ENCODE measurements at places on chromosomes 7 and 10. TPM values are rescaled to one million over a fixed set of nuclear protein-coding genes. Genes with fewer than 3 reads are reported as not detected.

Gene CYP3A7
- total RNA-seq = not detected

- no peak for DNase-seq
These were observed 96.0 kb downstream of the VIPR2 start for GRCh38 chr7:159048656-159049055.

GRCh38 chr10:49056356-49056755, 59.0 kb downstream of the VSTM4 start:
- peak; percentile 12 for DNase-seq

- no peak for DNase-seq
These were observed 277.4 kb upstream of the LYZL1 start for GRCh38 chr10:29011516-29011915.
